Glomerular endothelial cell (primary cell): ENCODE measurements at places on chromosomes 5 and 9.

DNA sequence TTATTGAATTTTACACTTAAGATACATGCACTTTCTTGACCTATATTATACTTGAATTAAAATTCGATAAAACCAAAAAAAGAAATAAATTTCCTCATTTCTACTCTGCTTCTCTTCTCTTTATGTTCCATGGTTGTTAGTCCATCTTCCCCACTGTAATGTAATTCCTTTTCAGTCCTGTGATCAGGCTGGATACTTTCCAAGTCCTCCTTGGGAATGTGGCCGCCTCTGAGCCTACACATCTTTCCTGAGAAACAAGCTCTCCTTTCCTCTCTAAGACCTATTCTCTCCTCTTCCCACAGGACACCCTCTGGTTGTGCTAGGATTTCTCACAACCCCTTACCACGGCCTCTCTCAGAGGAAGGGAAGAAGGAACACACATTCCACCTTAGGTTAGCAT is 285.1 kb downstream of the DNAH5 start:
- no peak for DNase-seq

- DNase-seq, result no peak
These were observed 122.4 kb upstream of the NMUR2 start for GRCh38 chr5:152527358-152528052.

DNA sequence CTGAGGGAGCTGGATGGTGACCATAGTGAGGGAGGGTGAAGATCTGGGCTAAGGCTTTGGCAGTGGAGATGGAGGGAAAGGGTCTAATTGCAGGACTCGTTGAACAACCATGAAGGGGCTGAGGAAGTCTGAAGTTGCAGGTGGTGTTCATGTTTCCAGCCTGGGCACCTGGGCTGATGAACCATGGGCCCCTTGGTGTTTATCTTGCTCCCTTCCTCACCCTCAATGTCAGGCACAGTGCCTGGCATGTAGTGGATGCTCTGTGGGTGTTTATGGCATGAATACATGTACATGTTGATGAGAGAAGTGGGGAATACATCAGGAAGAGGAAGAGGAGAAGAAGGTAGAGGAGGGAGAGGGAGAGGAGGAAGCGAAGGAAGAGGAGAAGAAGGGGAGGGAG is 31.3 kb upstream of the COL15A1 start:
- no peak for DNase-seq

DNA sequence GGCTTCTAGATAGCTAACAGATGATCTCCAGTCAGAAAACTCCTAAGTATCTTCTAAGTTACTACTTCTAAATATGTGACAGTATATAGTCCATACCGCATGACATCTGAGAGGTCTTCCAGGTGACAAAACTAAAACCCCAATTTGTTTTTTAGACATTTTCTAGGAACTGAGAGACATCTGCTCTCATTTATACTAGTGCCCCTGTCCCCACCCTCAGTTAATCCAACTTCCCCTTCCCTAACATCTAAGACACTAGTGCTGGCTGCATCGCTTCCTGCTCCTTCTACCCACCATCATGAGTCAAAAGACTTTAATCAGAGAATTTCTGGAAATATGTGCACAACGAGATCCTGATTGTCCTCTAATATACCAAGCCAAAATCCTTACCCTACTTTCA is 37.9 kb downstream of the FBXW11 start:
- DNase-seq, result no peak

DNA sequence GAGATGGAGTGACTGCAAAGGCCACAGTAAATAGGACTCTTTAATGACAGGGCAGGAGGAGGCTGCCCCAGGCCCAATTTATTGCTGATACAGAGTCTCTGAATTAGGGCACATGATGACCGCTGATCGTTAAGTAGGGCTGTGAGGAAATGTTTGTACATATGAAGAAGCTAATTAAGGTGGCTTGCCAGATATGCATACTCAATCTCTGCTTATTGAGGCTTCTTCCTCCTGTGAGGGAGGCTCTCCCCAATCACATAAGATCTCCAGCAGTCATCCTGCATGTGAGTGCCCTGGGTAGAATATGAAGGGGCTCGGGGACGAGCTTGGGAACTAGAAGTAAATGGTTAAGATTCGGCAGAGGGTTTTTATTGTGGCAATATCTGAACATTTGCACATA is 8.2 kb upstream of the CD180 start:
- no peak for DNase-seq

DNA sequence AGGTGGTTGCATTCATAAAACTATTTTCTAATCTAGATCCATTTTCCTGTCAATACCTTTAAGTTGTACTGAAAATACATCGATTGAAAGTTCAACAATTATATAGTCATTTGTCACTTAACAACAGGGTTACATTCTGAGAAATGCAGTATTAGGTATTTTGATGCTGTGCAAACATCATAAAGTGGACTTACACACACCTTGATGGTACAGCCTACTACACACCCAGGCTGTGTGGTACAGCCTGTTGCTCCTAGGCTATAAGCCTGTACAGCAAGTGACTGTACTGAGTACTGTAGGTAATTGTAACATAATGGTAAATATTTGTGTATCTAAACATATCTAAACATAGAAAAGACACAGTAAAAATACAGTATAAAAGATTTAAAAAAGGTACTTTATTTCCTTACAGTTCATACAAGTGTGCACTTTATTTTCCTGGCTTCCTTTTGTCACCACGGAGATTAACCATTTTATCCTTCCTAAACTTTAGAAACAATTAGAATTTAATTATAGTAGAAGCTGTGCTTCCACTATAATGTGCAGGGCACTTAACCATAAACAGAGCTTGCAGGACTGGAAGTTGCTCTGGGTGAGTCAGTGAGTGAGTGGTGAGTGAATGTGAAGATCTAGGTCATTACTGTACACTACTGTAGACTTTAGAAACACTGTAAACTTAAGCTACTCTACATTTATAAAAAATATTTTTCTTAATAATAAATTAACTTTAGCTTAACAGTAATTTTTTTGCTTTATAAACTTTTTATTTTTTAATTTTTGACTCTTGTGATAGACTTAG is 42.9 kb upstream of the MEF2C start:
- no peak for DNase-seq

GRCh38 chr5:177355868-177356168 is 1.9 kb upstream of the RGS14 start:
- no peak for DNase-seq

DNA sequence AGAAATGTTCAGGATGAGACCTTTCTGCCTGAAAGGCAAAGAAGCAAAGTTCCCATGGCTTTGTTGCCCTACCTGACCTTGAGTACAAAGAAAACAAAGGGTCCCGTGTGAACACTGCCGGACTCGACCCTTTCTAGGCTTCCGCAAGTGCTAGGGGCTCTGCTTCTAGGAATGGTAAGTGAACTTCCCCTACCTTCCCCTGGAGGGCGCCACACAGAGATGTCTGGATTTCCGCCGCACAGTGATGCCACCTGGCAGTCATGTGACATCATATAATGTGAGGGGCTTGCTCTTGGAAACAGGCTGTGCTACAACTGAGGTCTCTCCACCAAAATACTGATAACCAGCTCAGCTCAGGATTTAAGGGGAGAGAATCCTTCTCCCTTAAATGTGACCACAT is 56.6 kb downstream of the HSD17B3 start:
- no peak for DNase-seq

- no peak for DNase-seq
These were observed 137.3 kb downstream of the PHF2 start for GRCh38 chr9:93713716-93714115.

DNA sequence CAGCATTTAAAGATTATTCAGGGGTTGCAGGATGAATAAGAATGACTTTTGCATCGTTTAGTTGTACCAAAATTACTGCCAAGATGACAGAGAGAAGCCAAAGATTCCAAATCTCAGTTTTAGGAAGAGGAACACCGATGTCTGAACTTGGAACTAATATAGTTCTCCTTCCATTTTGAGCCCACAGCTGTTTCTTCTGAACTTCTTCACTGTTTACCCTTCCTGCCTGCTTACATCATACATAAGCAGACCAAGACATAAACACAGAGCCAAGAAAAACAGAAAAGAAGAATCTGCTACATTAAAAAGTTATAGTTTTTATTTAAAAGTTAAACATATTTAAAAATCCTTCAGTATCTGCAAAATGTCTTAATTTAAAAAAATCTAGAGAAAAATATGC is 146.9 kb upstream of the RAPGEF1 start:
- DNase-seq, result no peak

GRCh38 chr9:27627188-27627564 is 53.9 kb upstream of the C9orf72 start:
- no peak for DNase-seq

DNA sequence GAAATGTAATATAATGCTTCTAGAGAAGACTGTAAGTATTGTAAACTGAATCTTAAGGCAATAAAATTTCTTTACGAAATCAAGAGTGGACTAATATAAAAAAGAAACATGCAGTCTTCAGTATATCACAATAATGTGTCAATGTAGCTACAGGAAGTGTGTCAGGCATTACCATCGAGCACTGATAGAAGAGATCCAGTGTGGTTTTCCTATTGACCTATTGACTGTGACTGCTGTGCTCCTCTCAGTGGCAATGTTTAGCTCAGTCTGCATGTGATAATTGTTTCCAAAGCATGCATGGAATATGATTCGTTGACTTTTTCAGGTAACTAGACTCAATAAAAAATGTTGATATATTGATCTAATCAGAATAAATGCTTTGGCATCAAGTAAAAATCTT is 20.3 kb upstream of the PCSK1 start:
- no peak for DNase-seq

GRCh38 chr5:137278476-137278875 is 220.7 kb downstream of the SPOCK1 start:
- no peak for DNase-seq

- DNase-seq, result no peak
These were observed 2.9 kb downstream of the B4GALT1 start for GRCh38 chr9:33164138-33164809.

DNA sequence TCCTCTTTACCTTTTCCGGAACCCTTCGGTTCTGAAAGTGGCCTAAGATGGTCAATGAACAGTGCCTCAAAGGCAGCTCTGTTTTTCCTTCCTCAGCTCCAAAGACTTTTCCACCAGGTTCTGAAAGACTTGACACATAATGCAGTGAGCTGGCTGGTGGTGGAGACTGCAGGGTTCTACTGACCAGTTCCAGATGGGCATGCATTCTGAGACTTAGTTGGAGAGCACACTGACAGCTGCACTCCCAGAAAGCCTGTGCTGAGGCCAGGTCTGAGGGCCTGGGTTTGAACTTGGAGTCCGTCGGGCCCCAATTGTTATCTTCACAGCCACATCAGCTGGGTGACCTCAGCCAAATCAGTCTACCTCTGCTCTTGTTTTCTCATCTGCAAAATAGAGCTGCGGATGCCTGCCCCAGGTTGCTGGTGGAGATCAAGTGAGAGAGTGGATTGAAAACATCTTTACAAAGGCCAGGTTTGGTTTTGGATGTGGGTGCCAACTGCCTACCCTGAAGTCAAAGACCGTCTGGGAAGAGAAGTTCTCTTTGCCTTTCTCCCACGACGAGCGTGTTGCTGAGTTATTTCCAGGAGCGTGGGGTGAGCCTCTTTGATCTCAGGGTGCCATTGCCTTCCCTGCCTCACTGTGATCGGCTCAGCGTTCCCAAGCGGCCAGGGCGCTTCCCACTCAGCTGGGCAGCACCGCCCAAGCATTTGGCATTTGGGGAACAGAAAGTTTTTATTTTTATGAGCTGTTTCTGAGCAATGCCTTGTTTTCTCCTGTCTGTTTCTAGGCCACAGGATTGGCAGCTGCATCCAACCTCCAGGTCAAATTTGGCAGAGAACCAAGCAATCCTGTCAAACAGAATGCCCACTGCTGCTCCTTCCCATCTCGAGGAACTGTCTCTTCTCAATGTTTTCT is 54.9 kb downstream of the RAD23B start:
- no peak for DNase-seq

DNA sequence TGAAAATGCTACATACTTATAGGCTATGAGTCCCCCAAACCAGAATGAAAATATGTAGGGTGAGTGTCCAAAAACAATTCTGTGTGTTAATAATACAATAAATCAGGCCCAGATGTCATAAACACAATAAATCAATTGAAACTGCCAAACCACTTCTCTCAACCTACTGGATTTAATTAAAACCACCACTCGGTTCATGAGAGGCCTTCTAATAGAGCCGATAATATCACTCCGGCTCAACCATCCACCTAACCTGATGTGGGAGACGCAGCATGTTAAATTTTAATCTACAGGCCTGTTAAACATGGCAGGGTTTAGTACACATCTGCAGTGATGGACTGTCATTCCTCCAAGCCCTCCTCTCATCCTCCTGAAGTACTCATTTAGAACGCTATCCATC is 734.5 kb upstream of the ZNF608 start:
- DNase-seq, result no peak

- no peak for DNase-seq
These were observed 60.6 kb downstream of the FAM174A start for GRCh38 chr5:100595812-100596173.

GRCh38 chr5:7756453-7756852 is 94.5 kb downstream of the CFAP90 start:
- no peak for DNase-seq

- no peak for DNase-seq
These were observed 285.4 kb downstream of the TMEM232 start for GRCh38 chr5:110441035-110441434.

DNA sequence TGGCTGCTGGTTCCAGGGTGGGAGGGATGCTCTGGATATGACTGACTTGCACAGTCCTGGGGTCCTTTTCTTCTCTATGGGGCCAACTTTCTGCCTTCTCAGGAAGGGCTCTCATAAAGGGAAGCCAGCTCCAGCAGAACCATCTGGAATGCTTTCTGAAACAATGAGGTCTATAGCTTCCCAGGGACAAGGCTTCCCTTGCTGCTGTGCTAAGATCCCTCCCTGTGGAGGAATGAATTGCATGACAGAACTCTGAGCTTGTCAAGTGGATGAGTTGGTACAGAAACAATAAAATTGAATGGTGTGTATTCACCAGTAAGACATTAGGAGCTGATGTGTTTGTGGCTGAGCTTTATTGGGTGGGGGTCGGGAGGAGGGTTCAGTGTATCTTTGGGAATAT is 19.8 kb downstream of the CKMT2 start:
- no peak for DNase-seq

DNA sequence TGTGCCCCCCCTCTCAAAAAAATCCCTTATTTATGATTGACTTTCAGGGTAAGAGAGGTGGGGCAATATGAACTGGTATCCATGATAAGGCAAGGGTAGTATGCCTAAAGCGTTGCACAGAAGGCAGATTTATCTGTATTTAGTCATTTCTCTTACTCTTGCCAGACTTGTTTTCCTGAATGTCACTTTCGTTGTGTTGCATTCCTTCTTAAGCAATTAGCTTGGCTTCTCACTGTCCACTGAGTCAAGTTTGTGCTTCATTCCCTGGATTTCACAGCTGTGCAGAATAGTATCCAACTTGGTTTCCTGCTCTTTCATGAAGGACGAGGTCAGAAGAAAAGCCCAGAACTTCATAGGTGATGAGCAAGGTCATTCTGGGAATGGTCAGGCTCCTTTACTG is 301.5 kb upstream of the ACTBL2 start:
- no peak for DNase-seq
